ENCODE measurements at places on chromosomes 12 and 14. TPM values are rescaled to one million over a fixed set of nuclear protein-coding genes. Genes with fewer than 3 reads are reported as not detected.

The BDKRB2 gene
- 0.13 TPM for total RNA-seq

- DNase-seq = no peak
These were observed 73.7 kb upstream of the RAP1B start for GRCh38 chr12:68536885-68537485.

DNA sequence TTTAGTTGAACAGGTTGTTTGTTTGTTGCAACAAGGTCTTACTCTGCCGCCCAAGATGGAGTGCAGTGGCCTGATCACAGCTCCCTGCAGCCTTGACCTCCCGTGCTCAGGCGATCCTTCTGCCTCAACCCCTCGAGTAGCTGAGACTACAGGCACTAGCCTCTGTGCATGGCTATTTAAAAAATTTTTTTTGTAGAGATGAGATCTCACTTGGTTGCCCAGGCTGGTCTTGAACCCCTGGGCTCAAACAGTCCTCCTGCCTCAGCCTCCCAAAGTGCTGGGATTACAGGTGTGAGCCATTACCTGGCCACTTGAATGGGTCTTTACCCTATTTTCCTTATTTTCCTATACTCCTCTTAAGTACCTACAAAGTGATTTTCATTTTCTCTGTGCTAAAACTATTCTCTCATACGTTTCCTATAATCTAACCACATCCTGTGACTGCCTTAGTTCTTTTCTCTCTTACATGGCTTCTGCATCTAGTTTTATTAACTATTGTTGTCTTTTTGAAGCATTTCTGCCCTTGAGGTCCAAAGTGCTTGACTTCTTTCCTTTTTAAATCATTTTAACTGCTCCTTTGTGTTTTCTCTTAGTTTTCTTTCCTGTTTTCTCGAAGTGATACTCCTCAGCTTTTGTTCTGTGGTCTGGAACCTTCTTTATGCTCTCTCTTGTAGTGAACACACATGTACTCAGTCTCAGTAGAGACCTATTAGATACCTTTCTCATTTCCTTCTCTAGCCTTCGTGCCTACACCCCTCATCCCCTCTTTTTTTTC, 14.1 kb downstream of the GPX2 start:
- no peak for DNase-seq

The KRT77 gene
- not detected for total RNA-seq

DNA sequence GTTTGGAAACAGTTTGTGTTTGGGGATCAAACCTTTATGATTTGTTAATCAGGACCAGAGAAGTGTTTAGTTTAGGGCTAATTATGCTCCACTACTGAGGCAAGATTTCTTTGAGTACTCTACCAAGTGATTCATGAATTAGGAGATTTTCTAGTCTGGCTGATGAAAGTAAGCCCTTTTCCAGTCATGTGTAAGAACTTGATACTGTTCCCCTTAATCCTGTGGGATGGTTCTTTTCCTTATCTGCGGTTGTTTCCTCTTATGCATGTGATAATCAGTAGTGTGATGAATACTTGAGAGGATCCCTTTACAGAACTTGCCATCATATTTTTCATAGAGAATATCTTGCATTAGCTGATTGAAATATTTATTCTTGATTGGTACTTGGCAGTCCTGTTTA, 42.1 kb downstream of the DYRK2 start:
- DNase-seq = no peak

The AMDHD1 gene
- not detected for total RNA-seq

DNA sequence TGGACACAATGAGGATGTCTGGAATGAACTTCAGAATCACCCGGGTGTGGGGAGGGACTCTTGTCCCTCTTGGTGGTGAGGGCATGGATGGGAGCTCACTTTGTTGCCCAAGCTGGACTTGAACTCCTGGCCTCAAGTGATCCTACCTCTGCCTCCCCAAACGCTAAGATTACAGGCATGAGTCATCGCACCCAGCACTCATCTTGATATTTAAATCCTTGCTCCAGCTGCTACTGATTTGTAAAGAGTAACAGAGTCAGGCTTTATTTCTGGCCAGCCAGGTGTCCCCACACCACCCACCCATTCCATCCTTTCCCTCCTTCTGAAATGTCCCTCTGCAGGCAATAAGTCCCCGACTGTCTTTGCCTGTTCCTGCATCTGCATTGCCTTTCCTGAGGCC, 4.9 kb downstream of the DDX54 start:
- DNase-seq = no peak

DNA sequence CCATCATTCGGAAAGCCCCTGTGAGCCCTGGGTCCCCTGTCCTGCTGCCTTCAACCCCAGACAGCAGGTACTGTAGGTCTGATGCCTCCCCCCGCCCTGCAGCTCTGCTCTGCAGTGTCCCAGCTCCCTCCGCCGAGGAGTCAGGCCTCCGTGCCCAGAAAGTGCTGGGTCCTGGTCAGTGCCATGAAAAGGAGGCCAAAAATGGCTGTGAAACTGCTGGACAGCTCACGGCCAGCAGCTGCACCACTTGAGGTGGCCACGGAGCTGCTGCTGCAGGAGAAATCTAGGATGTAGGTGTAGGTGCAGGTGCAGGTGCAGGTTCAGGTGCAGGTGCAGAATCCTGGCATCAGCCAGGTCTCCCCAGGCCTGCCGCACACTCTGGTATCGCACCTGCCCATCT, 196.1 kb downstream of the SLC15A4 start:
- DNase-seq = no peak

- DNase-seq = no peak
These were observed 5.5 kb upstream of the GPR68 start for GRCh38 chr14:91249841-91250616.

The SLC7A7 gene
- total RNA-seq = 6.3 TPM

GRCh38 chr14:48382961-48383360, 707.6 kb upstream of the MDGA2 start:
- DNase-seq = no peak

DNA sequence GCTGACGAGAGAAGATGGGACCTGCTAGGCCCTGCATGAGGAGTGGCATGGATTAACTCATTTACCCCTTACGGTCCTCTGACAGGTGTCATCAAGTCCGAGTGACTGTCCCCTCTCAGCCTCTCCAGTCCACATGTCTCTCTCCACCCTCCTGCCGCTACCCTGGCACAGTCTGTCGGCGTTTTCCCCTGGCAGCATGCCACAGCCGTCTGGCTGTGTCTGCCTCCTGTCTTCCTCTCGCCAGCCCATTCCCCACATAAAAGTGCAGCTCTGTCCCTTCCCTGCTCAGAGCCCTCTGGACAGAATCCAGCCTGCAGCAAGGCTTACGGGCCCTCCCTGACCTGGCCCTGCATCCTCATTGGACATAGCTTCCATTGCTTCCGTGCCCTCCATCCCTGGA, 45.6 kb downstream of the UBE3B start:
- no peak for DNase-seq

DNA sequence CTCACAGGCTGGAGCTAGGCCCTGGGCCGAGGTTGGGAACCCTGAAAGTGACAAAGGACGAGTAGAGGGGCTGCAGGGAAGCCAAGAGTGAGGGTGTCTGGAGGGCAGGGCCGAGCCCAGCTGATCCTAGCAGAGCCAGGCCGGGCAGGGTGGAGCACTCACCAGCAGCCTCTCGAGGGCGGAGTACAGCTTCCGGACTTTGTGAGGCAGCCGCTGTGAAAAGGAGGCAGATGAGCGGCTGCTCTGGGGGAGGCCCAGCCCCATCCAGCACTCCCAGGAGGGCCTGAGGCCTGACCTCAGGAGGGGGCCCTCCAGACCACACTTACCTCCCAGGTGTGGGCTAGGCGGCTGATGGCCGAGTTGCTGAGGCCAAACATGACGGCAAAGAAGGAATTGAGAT, 14.7 kb upstream of the ENDOU start:
- DNase-seq = no peak

DNA sequence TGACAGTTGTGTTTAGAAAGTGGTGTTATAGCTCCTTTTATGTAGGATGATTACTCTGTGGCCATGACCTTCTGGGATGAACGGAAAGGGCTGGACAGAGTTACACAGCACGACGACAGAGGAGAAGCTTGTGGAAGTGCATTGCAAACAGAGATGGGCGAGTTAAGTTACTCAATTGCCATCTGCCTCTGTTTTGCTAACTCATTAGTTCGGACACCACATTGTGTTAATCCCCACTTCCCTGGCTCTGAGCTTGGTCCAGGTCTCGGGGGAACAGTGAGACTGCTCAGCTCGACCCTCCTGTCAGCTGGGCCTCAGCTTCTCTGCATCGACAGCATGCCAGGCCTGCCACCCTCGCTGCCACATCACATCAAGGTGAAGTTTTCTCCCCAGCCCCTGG, 408.0 kb downstream of the ZFP36L1 start:
- DNase-seq = no peak

- peak; percentile 62 for DNase-seq
These were observed 17.9 kb upstream of the RND1 start for GRCh38 chr12:48883305-48884161.

- no peak for DNase-seq
These were observed 2.9 kb downstream of the DDX51 start for GRCh38 chr12:132140918-132141841.

The MMP19 gene
- 2.6 TPM for total RNA-seq

The DNAI7 gene
- total RNA-seq = not detected

GRCh38 chr12:55929306-55929791, 1.6 kb upstream of the DGKA start:
- DNase-seq = no peak

- DNase-seq = no peak
These were observed 61.8 kb downstream of the PITPNM2 start for GRCh38 chr12:123089140-123089539.

DNA sequence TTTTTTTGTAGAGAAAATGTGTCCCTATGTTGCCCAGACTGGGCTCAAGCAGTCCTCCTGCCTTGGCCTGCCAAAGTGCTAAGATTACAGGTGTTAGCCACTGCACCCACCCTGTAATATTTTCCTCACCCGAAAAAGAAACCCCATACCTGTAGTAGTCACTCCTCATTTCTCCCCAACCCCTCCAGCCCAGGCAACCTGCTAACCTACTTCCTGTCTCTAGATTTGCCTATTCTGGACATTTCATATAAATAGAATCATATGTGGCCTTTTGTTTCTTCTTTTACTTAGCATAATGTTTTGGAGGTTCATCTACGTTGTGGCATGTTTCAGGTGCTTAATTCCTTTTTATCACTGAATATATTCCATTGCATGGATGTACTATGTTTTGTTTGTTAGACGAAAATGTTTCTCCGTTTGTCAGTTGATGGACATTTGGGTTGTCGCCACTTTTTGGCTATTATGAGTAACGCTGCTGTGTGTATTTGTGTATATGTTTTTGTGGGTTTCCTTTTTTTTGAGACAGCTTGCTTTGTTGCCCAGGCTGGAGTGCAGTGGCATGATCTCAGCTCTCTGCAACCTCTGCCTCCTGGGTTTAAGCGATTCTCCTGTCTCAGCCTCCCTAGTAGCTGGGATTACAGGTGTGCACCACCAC, 6.2 kb downstream of the ANKRD13A start:
- no peak for DNase-seq

The INHBC gene
- total RNA-seq = not detected

GRCh38 chr14:51715742-51716141, 64.0 kb downstream of the FRMD6 start:
- no peak for DNase-seq

The PARPBP gene
- 38.1 TPM for total RNA-seq

The LRFN5 gene
- 5.4 TPM for total RNA-seq

GRCh38 chr12:131589221-131589897, 121.5 kb upstream of the SFSWAP start:
- DNase-seq = no peak

- DNase-seq = no peak
These were observed 11.5 kb downstream of the ZFP36L1 start for GRCh38 chr14:68781161-68782021.

DNA sequence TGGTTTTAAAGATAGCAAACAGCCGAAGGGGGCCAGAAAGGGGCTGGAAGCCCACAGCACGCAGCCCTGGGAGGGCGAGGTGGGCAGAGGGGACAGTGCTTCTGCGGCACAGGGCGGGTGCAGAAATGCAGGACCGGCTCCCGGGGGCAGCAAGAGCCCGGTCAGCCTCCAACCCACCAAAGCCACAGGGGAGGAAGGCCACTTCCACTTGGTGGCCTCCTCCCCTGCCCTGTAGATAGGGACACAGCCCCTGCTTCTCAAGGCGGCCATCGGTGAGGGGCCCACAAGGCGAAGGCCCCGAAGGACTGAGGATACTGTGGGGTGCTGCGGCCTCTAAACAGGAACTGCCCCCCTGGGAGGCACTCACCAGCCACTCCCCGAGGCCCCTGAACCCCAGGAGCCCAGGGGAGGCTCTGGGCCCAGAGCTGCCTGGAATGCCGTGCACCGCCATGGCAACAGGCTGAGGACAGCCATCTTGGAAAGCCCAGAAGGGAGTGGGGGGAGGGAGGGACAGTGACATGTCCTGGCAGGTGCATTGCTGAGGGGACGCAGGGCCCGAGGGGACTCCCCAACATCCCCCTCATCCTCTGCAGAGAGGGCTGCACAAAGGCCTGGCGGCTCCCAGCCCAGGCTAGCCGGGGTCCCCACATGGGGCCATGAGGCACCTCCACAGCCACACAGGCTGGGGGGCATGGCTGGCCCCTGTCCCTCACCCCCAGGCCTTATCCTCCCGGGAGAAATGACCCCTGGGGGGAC, 114.7 kb downstream of the NCOR2 start:
- DNase-seq = no peak

DNA sequence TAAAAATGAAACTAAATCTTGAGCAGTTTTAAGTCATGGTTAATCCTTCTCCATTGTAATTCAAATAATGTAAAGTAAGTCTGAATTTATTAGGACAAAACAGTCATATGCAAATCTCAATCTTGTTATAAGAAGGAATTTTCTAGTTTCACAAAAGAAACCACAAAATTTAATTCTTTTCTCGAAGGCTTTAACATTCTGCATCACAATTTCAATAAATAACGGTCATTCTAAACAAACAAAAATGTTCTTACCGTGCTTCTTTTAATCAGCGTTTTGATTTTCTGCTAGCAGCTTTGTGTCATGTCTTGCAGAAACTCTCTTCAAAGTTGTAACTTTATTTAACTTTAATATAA, 225 bp downstream of the CLEC2B start:
- no peak for DNase-seq

All from H1 (cell line).